ENCODE measurements at places on chromosomes 6 and 20.

- DNase-seq, result no peak
Measured at GRCh38 chr6:113697632-113698410, 159.3 kb upstream of the MARCKS start.

DNA sequence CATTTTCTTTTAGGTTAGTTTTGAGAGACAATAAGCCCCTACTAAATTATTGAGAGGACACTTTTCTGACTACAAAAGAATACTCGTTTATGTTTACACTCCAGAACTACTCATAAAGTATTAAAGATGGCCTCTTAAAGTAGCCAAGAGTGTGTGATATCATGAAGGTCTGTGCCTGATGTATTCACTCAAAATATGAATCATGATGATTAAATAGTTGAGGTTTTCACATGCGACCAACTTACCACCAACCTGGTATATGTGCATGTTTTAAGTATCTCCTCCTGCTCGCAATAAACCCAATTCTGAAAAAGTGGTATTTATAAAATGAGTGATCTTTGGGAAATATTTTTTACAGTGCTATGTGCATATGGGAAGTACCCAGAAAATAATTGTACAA is 43.9 kb downstream of the IL20RA start:
- no peak for DNase-seq

GRCh38 chr20:40996326-40996725 is 32.3 kb upstream of the TOP1 start:
- no peak for DNase-seq

DNA sequence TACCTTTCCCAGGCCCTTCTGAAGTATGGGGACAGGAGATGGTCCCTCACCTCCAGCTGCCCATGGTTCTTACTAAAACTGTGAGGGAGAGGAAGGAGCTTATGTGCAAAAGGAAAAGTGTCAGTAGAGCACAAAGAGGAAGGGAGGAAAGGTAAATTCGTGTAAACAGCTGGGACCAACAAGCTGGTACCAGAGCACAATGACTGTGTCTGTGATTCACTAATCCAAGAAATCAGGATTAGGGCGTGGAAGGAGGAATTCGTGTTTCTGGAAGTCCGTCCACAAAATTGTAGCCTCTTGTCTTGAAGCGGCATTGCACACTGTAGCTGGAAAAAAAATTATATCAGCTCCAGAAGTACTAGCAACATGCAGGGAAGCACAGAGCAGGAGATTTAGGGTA is 129.0 kb upstream of the RREB1 start:
- no peak for DNase-seq

DNA sequence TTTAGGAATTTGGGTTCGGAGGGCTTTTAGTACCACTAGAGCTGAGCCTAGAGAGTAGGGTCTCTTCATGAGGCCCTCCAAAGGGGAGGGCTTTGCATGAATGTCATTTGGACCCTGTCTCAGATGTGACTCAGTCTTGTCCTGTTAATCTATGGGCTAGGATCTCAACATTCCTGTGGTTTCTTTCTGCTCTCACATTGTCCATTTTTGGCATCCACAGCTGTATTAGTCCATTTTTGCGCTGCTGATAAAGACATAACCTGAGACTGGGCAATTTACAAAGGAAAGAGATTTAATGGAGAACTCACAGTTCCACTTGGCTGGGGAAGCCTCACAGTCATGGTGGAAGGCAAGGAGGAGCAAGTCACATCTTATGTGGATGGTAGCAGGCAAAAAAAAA is 61.0 kb downstream of the CRYBG1 start:
- DNase-seq, result no peak

GRCh38 chr6:16383607-16384206 is 145.3 kb downstream of the GMPR start:
- DNase-seq, result peak; percentile 11

DNA sequence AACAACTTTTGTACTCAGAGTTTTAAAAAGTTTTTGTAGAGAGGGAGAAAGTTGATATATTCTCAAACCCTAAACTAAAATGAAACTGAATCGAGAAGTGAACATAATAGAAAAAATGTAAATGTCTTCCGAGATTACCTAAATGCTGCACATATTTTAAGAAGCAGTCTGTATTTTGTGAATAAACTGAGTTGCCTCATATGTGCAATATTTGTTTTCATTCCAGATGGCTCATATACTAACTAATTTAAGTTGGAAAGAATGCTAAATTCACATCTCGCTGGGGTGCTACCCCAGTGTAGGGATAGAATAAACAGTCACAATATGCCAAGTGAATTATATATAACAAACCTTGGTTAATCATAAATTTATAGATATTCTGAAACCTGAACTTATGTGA is 285.9 kb upstream of the THEMIS start:
- no peak for DNase-seq

Data from islet precursor cell (in vitro differentiated cells).